Left lung (tissue), 14 donors: ENCODE measurements at places on chromosomes 11 and 22. TPM values are rescaled to one million over a fixed set of nuclear protein-coding genes. Genes with fewer than 3 reads are reported as not detected.

- no peak for DNase-seq
Measured at GRCh38 chr11:121236115-121237001, 56.2 kb upstream of the SC5D start.

- DNase-seq: no peak
Measured at GRCh38 chr11:113615773-113616172, 90.3 kb downstream of the TMPRSS5 start.

- no peak for DNase-seq
Measured at GRCh38 chr22:47373648-47374272, 611.3 kb downstream of the TBC1D22A start.

DNA sequence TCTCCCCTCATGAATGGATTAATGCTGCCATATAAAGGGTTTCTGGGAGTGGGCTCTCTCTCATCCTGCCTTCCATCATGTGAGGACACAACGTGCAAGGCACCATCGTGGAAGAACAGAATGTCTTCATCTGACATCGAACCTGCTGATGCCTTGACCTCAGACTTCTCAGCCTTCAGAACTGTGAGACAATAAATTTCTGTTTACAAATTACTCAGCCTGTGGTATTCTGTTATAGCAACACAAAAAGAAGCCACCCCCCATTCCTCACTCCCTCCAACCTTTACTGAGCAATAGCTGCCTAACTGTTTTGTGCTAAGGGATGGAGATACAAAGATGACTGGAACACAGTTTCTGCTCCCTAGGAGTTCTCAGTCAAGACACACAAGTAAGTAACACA is 106.1 kb upstream of the PLET1 start:
- no peak for DNase-seq

- no peak for DNase-seq
Measured at GRCh38 chr11:47854667-47855066, 6.5 kb upstream of the NUP160 start.

DNA sequence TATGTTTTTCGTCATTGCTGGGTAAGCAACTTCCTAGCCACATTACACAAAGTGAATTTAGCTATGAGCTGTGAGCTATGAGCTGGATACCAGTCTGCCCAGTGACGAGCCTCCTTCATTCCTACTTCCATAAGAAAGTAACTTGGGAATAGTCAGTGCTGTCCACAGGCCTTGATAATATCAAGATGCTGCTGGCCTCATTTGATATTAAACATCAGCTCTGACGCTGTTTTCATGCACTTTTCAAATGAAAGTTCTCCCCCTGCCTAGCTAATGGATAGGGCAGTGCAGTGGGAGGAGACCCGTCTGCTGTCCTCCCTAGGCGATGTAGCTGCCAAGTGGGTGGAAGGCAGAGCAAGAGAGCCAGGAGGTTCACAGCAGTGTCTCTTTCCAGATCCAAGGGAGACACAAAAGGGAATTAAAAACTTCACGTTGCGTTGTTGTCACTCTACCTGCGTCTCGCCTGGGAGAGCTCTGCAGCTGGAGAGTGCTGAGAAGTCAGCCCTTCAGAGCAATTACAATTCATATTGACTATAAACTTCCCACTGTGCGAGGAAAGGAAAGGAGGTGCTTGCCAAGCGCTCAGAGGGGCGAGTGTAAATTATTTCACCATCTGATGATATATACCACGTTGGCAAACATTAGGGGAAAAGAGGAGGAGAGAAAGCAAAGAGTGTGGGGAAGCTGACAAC is 861.4 kb downstream of the NTM start:
- DNase-seq: no peak

GRCh38 chr11:31237819-31238760 is 131.4 kb downstream of the DCDC1 start:
- no peak for DNase-seq

DNA sequence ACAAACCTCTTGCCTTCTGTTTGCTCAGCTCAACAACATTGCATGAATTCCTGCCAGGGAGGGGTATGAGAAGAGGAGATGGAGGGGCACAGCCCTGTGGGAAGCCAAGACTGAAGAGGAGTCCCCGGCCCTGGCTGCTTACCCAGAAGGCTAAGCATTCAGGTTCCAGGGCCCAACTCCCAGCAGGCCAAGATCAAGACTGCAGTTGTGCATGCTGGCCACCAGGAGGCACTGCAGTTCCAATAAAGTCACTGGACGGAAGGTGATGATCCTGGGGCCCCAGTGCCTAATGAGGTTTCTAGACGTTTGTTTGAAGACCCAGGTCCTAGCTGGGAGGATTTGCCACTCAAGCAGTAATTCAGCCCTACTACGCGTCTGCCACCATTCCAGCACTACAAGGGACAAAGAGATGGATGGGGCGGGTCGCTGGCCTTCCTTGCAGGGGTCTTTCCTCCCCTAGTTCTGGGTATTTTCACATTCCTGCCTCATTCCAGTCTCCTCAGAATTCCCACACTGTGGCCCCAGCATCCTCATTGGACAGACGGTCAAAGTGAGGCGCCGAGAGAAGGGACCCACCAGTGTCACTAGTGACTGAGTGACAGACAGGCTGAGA is 23.6 kb downstream of the ALX4 start:
- no peak for DNase-seq

- no peak for DNase-seq
Measured at GRCh38 chr11:9302448-9302847, 11.9 kb downstream of the TMEM41B start.

- no peak for DNase-seq
Measured at GRCh38 chr11:1549338-1550330, 22.4 kb downstream of the DUSP8 start.

DNA sequence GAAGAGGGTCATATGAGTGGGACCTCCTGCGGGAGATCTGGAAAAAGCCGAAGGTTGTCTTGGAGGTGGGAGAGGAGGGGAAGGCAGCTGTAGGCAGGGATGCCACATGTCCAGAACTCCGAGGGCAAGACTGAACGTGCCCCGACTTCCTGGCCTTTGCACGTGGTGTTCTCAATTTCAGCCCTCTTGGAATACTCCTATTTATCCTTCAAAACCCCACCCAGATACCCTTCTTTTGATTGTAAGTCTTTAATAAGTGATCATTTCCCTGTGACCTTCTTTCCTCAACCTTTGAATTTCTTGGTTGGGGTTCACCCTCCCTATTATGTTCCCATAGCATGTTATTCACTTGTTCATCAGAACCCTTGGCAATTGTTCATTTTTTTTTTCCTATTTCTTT is 95.3 kb upstream of the CRYBB3 start:
- DNase-seq: no peak

DNA sequence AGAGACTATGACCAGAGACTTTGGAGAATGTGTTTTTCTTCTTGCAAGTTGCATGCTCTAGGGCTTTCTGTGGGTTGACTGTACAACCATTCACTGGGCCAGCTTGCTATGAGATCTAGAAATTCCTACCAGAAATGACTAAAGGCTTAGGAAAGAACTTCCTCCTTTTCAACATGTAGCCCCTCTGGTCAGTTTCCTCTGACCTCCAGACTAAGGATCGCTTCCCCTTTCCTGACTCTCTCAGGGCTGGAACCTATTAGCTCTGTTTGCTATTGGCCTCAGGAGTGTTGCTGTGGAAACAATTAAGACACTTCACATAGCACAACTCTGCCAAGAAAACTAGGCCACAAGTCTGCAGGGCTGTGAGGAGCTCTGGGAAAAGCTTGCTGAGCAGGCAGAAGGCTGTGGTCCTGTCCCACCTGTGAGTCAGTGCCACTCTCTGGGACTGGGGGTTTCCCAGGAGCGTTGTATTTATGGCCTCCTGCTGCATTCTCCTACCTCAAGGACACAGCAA is 10.7 kb downstream of the CRY2 start:
- peak; percentile 84 for DNase-seq

GRCh38 chr11:106551744-106552673 is 466.3 kb downstream of the GUCY1A2 start:
- no peak for DNase-seq

DNA sequence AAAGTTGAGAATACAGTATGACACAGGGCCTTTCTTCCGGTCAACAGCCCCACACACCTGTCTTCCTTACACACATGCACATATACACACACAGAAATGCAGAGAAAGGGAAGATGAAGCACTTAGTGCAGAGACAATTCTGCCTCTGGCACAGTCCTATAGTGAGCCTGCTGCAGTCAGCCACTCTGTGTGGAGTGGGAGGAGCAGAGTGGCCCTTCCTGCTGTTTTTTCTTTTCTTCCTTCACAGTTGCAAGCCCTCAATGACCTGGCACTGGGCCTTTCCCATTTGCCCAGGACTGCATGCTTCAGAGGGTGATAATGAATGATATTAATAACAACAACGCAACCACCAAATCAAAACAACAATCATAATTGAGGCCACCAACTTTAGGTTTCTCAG is 527.0 kb upstream of the B3GAT1 start:
- DNase-seq: no peak

DNA sequence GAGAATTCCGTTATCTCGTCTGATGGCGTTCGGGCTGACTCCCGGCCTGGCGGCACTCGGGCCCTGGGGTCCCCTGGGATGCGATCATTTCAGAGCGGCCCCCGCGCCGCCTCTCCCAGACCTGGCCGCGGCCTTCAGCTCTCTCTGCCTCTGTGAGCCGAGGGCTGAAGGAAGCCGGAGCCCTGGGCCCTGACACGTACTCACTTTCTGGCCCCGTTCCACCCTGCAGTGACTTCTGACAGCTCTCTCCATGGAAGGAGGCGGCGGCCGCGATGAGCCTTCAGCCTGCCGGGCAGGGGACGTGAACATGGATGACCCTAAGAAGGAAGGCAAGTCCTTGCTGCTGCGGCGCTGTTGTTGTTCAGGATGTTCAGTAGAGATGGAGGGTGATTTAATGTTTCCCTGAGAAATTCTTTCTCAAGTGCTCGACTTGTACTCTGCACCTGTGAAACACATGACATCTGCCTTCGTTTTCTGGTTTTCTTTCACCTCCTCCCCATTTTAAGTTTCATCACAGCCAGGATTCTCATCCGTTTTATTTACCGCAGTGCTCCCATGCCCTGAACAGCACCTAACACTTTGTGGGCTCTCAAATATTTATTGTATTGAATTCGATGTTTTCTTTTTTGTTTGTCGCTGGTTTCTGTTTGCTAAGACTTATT is 612 bp downstream of the GTSE1 start:
- DNase-seq: no peak

DNA sequence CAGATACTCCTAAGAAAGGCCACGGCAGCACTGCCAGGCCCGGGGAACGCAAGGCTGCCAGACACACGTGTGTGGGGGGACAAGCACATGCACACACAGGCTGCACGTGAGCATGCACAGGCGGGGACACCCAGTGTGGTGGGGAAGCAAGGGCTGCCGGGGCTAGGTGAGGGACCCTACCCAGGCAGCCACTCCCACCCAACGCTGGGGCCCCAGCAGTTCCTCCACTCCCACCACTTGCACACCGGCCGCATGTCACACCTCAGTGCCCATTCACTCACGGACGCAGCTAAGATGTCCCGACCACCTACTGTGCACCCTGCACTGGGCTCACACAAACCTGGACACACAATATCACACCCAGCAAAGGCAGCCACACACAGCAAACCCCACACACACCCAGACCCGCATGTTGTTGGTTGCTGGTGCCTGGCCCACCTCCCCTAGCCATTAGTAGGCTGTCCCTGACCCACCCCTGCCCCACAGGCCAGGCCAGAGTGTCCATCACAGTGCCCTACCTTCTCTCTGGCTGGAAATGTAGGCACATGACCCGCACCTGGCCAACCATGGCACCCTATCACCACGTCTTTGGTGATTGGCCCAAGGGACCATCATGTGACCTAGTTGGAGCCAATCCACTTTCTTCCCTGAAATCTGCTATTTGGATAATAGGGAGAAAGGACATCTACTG is 8.8 kb downstream of the SSTR3 start:
- DNase-seq: peak; percentile 25

GRCh38 chr11:115266066-115266639 is 238.1 kb downstream of the CADM1 start:
- no peak for DNase-seq

DNA sequence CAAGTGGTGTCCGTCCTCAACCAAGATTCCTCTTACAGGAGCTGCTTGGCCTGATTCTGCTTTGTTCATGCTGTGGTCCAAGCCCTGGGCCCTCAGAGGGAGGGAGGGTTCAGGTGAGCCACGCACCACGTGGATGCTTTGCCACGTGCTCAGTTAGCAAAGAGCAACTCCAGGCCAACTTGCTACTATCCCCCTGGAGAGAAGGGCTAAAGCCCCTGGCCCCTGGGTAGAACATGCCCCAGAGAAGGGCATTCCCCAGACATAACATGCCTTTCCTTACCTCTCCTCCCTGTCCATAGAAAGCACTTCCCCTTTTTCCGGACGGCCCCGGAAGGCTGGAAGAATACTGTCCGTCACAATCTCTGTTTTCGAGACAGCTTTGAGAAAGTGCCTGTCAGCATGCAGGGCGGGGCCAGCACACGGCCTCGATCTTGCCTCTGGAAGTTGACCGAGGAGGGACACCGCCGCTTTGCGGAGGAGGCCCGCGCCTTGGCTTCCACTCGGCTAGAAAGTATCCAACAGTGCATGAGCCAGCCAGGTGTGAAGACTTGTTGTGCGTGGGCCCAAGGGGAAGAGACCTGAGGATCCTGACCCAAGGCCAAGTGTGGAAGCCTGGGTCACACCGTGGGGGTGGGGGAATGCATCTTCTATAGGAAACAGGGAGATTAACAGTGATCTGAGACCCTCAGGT is 8.8 kb downstream of the FOXR1 start:
- no peak for DNase-seq

- DNase-seq: no peak
Measured at GRCh38 chr11:67379061-67380058, 6.0 kb upstream of the CLCF1 start.

GRCh38 chr22:31248965-31249958 is 37.2 kb downstream of the LIMK2 start:
- DNase-seq: peak; percentile 42

CARS1 gene
- polyA plus RNA-seq: 32.3 TPM

ATM gene
- polyA plus RNA-seq: 79.7 TPM

KRTAP5-9 gene
- polyA plus RNA-seq: 0.52 TPM

KDM4D gene
- 2.5 TPM for polyA plus RNA-seq

RAB36 gene
- polyA plus RNA-seq: 8.1 TPM

CLDN5 gene
- 56.4 TPM for polyA plus RNA-seq

ANKK1 gene
- polyA plus RNA-seq: 0.26 TPM

GAL3ST3 gene
- 0.20 TPM for polyA plus RNA-seq

FIBIN gene
- 6.3 TPM for polyA plus RNA-seq

MS4A6A gene
- 26.7 TPM for polyA plus RNA-seq

KRTAP5-1 gene
- polyA plus RNA-seq: not detected
